Omental fat pad (tissue), 4 donors: ENCODE measurements at places on chromosomes 12 and 14. TPM values are rescaled to one million over a fixed set of nuclear protein-coding genes. Genes with fewer than 3 reads are reported as not detected.

STXBP6 gene
- total RNA-seq, result 10.2 TPM

FGD4 gene
- 43.1 TPM for total RNA-seq

ASB2 gene
- 0.36 TPM for total RNA-seq

FBLN5 gene
- total RNA-seq, result 177 TPM

SAMD15 gene
- 0.25 TPM for total RNA-seq

CD163L1 gene
- total RNA-seq, result 4.7 TPM

FOXN4 gene
- total RNA-seq, result not detected

KRT6C gene
- not detected for total RNA-seq

OR6C2 gene
- not detected for total RNA-seq

DNA sequence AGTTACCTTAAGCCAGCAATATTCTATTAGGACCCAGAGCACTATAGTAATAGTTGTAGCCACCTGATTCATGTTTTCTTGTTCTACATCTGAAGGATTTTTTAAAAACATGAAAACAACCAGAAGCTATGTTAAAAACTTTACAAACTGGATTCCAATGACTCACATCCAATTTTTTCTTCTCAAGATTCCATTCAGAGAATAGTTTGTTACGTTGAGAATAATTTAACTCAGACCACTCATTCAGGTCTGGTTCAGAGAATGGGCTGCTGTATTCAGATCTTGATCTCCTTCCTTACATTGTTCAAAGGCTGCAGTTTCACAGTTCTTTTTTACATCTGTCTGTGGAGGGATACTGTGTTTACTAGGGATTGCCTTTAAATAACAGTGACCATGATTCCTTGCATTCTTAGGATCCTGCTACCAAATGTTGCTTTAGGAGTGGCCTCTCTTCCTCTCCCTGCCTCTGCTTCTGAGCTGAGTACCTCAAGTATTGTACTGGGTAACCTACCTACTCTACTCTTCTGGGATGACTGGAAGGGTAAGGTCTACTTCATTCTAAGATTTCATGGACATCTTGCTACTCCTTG lies 448.0 kb upstream of the FBXO33 start:
- no peak for DNase-seq

DNA sequence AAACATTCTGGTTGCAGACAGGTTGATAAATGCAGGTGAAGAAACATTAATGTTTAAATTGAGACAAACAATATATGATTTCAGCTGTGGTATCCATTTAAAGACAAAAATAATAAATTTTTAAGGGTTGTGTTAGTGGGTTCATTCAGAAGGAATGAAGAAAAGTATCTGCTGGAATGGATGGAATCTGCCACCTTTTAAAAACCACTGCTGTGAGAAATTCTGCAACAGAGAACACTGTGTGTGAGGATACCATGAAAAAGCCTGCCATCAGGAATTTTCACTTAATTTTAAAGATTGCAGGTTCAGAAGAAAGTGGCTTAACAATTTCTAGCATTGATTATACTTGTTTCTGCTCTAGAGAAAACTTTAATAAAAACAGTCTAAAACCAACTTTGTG lies 184.6 kb upstream of the SOX5 start:
- no peak for DNase-seq

GRCh38 chr12:130336723-130337487 lies 782 bp upstream of the PIWIL1 start:
- no peak for DNase-seq

GRCh38 chr14:45492876-45493275 lies 239.9 kb upstream of the MIS18BP1 start:
- no peak for DNase-seq

GRCh38 chr12:15979096-15980092 lies 68.3 kb downstream of the DERA start:
- no peak for DNase-seq

GRCh38 chr12:19856389-19856788 lies 417.1 kb downstream of the AEBP2 start:
- no peak for DNase-seq

- DNase-seq, result no peak
Observed at GRCh38 chr14:93219103-93219726, 12.2 kb downstream of the UBR7 start.

GRCh38 chr12:87676731-87677130 lies 352.5 kb downstream of the C12orf50 start:
- no peak for DNase-seq

DNA sequence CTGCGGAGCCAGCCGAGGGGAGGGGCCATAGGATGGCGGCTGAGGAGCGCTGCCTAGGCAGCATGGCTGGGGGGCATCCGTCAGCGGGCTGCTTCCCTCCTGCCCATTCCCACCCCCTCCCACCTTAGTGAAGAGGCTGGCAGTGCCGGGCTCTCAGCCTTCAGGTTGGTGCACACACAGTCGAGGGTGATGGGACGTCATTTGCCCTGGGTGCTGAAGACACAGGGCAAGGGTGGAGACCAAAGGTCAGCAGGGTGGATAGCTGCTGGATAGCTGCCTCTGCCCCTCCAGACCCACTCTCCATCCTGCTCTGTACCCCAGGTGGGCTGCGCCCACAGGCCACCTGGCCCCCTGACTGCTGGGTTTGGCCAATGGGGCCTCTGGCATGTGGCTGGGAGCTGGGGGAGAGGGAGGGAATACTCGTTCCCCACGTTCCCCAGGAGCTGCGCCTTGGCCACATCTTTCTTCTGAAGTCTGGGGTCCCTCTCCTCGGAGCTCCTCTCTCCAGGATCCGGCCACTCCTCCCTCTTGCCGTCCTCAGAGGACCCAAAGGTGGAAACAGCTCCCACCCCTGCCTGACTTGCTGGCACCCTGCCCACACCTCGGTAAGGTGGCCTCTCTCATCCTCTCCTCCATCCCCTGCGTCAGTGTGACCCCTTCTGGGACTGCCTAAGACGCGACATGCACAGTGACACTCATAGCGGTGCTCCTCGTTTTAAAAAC lies 11.2 kb upstream of the CDC42BPB start:
- DNase-seq, result no peak

- no peak for DNase-seq
Observed at GRCh38 chr12:27024291-27024690, 1.9 kb downstream of the MED21 start.

DNA sequence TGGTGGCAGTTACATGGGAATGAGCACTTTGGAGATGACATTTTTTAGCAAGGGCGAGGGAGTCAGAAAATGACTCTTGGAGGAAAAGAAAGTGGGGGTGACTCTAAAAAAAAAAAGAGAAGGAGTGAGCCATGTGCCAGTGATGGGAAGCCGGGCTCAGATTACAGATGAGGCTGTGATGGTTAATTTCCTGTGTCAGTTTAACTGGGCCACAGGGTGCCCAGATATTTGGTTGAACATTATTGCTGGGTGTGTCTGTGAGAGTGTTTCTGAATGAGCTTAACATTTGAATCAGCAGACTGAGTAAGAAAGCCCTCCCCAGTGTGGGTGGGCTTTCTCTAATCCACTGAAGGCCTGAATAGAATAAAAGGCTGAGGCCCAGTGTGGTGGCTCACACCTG lies 26.8 kb upstream of the CCDC60 start:
- DNase-seq, result no peak

DNA sequence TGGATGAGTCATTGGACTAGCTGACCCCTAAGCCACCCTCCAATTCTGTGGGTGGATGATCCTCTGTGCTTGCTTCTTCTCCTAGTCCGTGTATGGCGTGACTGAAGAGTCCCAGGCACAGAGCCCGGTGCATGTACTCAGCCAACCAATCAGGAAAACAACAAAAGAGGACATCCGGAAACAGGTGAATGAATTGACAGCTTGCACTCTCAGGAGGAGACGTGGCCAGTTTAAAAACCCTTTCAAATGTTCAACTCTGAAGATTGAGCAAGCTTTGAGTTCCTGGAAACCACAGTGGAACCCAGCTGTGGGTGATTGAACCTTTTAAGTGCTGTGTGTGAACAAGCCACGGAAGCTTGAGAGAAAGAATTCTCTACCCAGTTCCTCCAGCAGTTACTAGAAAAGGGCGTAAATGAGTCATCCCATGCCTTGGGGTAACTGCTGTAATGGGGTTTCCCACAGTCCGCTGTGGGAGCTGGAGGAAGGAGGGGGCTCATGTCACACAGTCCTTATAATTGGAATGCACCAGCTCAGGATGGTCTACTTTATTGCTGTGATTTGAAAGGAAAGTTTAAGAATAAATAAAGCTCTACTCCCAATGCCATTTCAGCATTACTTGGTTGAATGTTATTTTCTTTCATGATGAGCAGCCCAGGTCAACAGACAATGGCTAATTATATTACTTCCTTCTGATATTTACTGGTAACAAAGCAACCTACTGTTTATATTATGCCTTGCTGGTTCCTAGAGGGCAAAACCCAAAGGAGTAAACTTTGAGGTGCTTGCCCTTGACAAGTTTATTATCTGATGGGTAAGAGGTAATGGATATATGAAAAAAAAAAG lies 417.0 kb downstream of the DPF3 start:
- DNase-seq, result no peak

DNA sequence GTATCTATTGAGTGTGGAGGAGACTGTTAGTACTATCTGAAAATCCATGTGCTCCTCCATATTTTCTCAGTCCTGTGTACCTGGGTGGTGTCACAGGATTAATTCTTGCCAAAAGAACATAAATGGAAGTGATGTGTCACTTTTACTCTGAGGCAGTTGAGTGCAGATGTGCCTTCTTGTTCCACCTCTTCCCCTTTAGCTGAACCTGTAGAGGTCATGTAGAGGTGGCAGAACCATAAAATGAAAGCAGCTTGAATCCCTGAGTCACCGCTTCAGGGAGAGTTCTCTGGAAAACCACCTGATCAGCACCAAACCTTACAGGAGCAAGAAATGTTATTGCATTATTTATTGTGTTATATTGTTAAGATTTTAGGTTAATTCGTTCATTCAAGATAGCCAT lies 14.7 kb upstream of the SLC25A3 start:
- DNase-seq, result no peak

DNA sequence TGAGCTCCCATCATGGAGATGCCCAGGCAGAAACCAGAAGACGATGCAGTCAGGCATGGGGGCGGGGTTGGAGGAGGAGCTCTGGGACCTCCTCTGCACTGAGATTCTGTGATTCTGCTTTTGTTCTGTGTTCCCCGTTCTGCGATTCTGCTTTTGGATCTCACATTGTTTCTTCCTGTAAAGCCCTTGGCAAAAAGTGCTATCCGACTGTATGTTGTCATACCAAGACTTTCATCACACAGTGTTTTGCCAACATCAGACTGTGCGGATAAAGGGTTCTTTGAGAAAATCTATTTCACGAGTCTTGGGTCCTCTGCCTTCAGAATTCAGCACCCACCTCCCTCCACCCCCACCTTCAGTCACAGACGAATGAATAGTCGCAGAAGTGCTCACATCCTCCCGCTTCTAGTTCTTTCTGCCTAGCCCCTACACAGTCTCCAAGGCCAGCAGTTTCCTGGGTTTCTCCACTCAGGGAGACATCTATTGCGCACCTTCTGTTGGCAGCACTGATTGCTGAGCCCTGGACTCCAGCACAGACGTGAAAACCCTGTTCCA lies 24.7 kb upstream of the PWP1 start:
- DNase-seq, result no peak

GRCh38 chr12:91620992-91621391 lies 438.4 kb upstream of the DCN start:
- DNase-seq, result no peak

GRCh38 chr14:49945448-49946319 lies 52.8 kb downstream of the ARF6 start:
- no peak for DNase-seq

DNA sequence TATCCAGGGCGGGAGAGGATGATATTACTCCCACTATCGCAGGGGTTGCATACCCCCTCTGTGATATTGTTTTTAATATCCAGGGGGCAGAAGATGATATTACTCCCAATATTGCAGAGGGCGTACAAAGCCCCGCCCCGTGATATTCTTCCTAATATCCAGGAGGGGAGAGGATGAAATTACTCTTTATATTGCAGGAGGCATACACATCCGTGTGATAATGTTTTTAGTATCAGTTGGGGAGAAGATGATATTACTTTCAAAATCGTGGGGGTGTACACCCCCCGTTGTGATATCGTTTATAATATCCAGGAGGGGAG lies 52.9 kb upstream of the OXA1L start:
- no peak for DNase-seq

- no peak for DNase-seq
Observed at GRCh38 chr14:69044965-69045555, 66.0 kb upstream of the ACTN1 start.

GRCh38 chr14:25832585-25832984 lies 765.2 kb downstream of the NOVA1 start:
- DNase-seq, result no peak

DNA sequence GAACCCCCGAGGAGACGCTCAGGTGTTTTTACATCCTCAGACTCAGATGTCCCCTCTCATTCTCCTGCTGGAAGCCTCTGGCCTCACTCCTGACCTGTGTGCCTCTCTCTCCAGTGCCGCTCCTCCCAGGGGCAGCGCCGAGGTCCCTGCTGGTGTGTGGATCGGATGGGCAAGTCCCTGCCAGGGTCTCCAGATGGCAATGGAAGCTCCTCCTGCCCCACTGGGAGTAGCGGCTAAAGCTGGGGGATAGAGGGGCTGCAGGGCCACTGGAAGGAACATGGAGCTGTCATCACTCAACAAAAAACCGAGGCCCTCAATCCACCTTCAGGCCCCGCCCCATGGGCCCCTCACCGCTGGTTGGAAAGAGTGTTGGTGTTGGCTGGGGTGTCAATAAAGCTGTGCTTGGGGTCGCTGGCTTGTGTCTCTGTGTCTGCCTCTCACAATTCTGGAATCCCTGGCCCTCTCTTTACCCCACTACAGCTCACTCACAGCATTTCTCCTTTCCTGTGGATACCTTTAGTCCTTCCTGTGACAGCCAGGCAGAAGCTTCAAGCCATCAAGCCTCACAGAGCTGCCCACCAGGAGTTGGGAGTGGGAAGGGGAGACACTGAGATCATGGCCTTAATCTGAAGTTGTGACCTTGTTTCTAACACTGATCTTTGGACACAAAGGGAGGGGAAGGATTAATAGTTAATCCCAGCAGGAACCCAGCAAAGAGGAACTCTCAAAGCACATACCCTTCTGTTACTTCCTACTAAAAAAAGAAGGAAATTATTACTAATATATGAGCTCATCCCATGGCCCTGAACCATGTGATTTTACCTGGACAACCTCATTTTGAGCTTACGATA lies 1.1 kb upstream of the SOAT2 start:
- no peak for DNase-seq

DNA sequence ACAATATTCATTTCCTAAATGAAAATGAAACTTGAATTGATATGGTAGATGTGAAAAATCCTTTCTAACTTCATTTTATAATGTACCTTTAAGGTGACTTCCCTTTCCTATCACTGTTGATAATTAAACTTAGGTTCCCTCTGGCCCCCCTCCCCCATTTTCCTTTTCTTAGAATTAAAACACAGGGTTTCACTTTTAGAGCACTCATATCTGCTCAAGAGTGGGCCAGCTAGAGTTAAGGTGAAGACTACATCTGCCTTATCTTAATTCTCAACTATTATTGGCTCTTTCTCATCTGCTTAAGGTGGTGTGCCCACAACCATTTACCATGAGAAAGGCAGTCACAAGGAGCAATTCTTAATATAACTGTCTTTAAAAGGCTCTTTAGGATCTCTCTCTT lies 49.7 kb downstream of the LIN52 start:
- no peak for DNase-seq

- no peak for DNase-seq
Observed at GRCh38 chr12:44511289-44511688, 364.8 kb downstream of the NELL2 start.
